ENCODE measurements at places on chromosomes 5 and 9.

DNA sequence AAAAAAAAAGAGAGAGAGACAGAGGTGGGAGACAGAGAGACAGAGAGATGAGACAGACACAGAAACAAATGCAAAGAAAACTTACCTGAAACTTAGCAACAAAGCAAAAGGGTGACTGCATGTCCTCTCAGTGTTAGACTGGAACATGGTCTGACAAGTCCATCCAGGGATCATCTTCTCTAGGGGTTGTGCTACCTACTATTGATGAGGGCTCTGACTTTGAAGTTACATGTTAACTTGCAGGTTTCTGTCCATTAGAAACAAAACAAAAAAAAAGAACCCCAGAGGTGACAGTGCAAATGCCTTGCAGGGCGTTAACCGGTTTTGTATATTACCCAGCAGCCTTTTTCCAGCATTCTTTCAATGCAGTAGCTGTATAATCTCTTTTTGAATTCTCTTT is 13.6 kb upstream of the SPARC start:
- no peak for DNase-seq

- DNase-seq: no peak
These were observed 9.7 kb downstream of the RGS14 start for GRCh38 chr5:177367323-177367848.

DNA sequence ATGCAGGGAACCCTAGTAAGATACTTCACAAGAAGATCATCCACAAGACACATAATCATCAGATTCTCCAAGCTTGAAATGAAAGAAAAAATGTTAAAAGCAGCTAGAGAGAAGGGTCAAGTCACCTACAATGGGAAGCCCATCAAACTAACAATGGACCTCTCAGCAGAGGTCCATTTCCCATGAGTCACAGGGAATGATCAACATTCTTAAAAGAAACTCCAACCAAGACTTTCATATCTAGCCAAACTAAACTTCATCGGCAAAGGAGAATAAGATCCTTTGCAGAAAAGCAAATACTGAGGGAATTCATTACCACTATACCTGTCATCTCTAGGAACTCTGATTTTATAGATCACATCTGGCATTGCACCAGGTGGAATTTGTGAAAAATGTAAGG is 52.9 kb upstream of the SPATA31E1 start:
- no peak for DNase-seq

DNA sequence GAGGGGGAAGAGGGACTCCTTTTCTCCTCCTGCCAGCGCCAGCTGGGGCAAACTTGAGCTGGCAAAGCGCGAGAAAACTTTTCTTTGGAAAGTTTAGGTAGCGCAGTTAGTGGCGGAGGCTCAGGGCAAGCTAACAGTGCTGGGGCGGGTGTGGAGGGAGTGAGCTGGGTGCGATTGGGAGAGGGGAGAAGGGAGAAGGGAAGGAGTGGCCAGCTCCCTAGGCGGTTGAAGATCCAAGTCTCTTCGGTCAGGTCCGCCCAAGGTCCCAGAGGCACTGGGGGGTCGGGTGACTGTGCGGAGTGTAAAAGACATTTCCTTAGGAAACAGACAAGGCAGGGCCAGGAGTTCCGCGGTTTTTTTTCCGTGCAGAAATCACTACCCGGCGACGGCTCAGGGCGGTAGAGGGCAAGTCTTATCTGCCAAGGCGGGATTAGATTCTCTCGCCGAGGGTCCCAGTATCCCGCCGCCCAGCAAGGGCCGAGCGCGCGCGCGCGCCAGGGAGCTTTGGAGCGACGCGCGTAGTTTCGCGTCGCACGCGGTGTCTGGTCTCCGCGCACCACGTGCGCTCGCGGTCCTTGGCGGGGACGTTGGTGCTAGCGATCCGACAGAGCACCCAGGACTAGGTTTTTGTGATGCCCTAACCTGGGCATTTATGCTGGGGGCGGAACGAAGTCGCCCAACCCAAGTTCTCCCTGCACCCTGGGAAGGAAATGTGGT is 33.6 kb upstream of the NFIB start:
- DNase-seq: peak; percentile 75

GRCh38 chr5:73768-74502 is 18.0 kb upstream of the PLEKHG4B start:
- no peak for DNase-seq

DNA sequence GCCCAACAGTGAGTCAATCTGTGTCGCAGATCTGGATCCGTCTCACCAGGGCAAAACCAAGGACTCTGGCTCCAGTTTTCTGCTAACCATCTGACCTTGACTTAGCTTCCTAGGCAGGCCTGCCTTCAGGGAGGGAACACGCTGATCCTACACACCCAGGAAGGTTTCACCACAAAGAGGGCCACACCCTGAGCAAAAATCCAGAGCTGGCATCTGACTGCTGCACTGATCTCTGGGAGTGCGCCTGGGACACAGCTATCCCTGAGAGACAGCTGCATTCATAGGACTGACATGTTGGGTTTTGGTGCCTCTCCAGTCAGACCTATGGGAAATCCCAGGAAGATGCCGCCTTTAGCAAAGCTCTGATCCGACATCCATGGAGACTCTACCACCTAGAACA is 47.5 kb downstream of the CDK5RAP2 start:
- peak; percentile 33 for DNase-seq

- no peak for DNase-seq
These were observed 428.1 kb downstream of the EFNA5 start for GRCh38 chr5:107242411-107243219.

DNA sequence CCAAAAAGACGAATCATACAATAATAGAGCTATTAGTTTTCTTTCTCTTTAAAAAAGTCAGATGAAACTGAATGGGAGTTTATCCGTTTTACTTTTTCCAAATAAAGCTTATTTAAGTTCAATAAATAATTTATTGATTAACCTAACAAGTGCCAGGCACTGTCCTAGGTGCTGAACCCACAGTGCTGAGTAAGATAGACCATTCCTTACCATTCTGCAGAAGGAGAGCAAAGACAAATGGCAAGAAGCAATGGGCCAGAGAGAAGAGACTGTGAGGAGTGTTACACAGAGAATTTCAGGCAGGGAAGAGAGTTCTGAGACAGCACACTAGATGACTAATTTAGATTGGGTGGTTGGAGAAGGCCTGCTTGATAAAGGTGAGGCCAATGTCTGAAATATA is 127.2 kb downstream of the AUH start:
- no peak for DNase-seq

DNA sequence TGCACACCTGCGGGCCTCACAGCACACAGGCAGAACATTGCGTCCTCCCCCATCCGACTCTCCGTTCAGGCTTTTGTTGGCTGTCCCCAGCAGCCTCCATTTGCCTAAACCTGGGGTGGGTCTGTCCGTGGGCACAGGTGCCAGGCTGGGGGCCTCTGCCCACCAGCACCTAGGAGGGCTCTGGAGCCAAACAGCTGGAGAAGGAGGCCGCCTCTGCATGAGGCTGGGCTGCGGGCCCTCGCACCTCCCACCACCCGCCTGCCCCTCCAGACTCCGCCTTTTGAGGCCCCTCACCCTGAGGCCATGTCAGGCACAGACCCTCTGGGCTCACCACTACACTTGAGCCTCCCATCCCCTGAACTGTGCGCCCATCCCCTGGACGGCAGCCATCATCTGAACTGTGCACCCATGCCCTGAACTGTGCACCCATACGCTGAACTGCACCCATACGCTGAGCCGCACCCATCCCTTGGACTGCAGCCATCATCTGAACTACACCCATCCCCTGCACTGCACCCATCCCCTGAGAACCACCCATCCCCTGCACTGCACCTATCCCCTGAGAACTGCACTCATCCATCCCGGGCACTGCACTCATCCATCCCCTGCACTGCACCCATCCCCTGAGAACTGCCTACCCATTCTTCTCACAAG is 98.0 kb upstream of the OTULINL start:
- DNase-seq: no peak

GRCh38 chr5:128498844-128499455 is 39.1 kb downstream of the FBN2 start:
- DNase-seq: no peak

GRCh38 chr9:79764374-79764773 is 192.6 kb downstream of the TLE4 start:
- DNase-seq: no peak
